LHCN-M2 (cell line): ENCODE measurements at places on chromosomes 1 and 21. TPM values are rescaled to one million over a fixed set of nuclear protein-coding genes. Genes with fewer than 3 reads are reported as not detected.
A peak's percentile ranks its signal among the peaks of the same experiment; 100 is the strongest.

GRCh38 chr1:10865518-10866320 lies 69.3 kb upstream of the CASZ1 start:
- DNase-seq: no peak

The TNFRSF1B gene
- 1.3 and 1.9 TPM in 2 replicates for total RNA-seq

- DNase-seq: no peak
Observed at GRCh38 chr21:36721817-36722216, 22.9 kb downstream of the SIM2 start.

DNA sequence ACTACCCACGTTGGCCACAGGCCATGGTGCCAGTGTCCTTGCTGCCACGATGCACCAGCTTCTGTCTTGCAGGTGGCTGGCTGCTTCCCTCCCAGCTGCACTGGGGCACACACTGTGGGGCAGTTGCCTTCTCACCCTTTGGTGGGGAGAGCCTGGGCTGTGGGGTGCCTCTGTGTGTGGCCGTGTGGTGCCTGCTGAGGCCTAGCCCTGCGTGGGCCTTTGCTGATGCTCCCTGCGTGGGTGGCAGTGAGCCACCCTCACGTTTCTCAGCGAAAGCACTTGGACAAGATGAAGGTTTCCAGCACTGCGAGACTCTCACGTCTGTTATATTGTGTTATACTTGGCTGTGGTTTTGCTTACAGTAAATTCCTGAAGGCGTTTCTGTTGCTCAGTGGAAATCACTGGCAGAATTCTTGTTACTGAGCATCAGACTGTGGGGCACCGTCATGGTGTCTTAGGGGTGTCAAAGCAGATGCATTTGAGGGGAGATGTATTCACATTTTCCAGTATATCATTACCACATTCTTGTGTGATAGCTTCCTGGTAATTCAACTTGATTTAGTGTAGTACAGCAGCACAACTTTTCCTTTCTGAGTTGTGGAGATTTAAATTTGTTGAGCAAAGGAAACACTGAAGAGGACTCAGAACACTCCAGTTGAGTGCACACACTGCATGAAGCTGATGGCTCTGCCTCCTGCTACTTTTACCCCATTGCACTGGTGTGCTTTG lies 124.7 kb downstream of the PCBP3 start:
- DNase-seq: no peak

GRCh38 chr1:39047374-39048229 lies 21.5 kb downstream of the NDUFS5 start:
- peak; percentile 80 for DNase-seq

GRCh38 chr1:156887317-156887716 lies 6.2 kb upstream of the PEAR1 start:
- DNase-seq: no peak

The USH2A gene
- total RNA-seq: under 0.01 TPM in 2 replicates

- no peak for DNase-seq
Observed at GRCh38 chr1:217135987-217136894, 413.0 kb upstream of the ESRRG start.

The MFN2 gene
- 69.7 and 71.7 TPM in 2 replicates for total RNA-seq
